B cell (primary cell): ENCODE measurements at places on chromosomes 2 and 18. TPM values are rescaled to one million over a fixed set of nuclear protein-coding genes. Genes with fewer than 3 reads are reported as not detected.
A peak's percentile ranks its signal among the peaks of the same experiment; 100 is the strongest.

The TTN gene
- 46.4 and 52.7 TPM in 2 replicates for total RNA-seq

The PXDN gene
- total RNA-seq: 1.4 TPM in 2 replicates

GRCh38 chr2:68790600-68790999, 56.0 kb downstream of the ARHGAP25 start:
- peaks cover 91% of the 10 kb centered on the region for H3K4me1 ChIP-seq
- H3K4me3 ChIP-seq: no peak overlapping the region
- H3K27ac ChIP-seq: peak overlapping the region; percentile 91
- no peaks in the 10 kb centered on the region for H3K27me3 ChIP-seq

DNA sequence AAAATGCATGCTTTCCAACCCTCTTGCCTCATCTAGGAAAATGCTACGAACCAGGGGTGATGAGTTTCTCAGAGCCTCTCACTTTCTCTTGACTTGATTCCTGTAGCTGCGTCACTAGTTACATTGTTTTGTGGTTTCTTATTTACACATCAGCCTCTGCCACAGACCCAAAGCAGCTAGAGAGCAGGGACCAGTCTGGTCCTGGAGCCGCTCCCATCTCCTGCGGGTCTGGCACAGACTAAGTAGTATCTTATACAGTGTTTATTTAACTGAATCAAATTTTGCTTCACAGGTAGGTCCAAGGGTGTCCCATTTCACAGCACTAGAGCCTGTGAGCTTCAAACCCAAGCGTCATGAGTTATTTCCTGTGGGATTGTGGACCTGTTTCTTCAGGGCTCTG, 310.5 kb downstream of the MYCN start:
- no peak overlapping the region for H3K4me3 ChIP-seq
- no peaks in the 10 kb centered on the region for H3K4me1 ChIP-seq
- no peak overlapping the region for H3K27ac ChIP-seq
- no peak for DNase-seq

DNA sequence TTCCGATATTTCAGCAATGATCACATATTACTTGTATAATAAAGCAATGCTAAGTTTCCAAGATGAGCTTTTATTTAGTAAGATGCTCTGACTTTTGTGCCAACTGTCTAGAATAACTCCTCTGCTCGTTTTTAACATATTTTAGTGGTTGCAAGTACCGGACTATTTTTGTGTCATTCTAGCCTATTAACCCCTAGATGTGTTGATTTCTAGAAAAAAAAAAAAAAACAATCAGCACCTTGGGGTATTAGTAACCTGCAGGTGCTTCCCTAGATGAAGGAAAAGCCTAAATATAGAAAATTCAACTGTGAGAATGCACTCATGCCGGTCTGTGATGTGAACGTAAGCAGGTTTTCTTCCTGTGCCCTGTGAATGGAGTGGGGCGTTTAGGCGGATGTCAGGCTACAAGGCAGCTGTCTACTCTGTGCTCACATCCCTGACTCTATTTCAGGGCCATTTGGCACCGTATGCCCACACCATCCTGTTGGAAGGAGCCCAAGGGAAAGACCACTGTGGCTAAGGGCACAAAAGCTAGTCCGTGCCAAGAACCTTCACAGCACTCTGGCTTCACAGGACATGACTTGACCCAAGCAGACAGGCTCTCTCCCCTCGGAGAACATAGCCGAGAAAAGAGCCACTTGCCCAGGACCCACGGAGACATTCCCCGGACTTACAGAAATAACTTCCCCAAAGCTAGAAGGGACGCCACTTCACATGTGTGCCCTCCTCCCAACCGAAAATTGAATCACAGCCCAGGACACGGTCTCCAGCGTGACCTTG, 60.9 kb upstream of the AGAP1 start:
- no peaks in the 10 kb centered on the region for H3K4me1 ChIP-seq
- no peak overlapping the region for H3K27ac ChIP-seq
- no peak overlapping the region for H3K4me3 ChIP-seq
- DNase-seq: no peak
- H3K27me3 ChIP-seq: no peaks in the 10 kb centered on the region
